ENCODE measurements at places on chromosomes 5 and 9. TPM values are rescaled to one million over a fixed set of nuclear protein-coding genes. Genes with fewer than 3 reads are reported as not detected.

GRCh38 chr5:77774981-77775789 lies 954 bp downstream of the TBCA start:
- peak; percentile 64 for DNase-seq

- DNase-seq, result no peak
These were observed 1.9 kb downstream of the SLC36A1 start for GRCh38 chr5:151449297-151449696.

DNA sequence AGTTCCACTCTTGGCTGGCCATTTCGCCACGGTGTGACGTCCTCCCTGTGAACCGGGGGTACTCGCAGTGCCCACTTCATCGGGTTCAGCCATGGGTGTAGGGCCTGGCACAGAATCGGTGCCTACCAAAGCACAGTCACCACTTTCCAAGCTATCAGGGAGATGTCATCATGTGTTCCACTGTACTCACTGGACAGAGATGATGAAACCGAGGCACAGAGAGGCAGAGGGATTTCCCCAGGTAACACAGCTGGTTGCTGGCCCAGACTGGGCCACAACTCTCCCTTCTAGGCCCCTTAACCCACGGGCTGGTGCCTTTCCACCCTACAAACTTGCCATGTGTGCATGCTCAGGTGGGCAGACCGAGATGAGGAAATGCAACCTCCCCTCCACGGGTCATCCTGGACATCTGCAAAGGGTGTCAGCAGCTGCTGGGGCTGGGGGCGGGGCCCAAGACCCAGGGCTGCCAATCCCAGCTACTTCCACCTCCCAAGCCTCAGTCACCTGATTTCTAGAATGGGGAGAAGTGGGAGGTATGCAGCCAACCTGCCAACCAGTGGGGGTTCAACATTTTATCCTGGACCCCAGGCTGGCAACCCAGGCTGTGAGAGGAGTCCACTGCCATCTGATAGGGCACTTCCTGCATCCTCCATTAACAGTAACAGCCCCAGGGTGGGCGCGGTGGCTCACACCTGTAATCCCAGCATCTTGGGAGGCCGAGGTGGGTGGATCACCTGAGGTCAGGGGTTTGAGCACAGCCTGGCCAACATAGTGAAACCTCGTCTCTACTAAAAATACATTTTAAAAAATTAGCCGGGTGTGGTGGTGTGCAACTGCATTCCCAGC lies 893 bp upstream of the SH2D3C start:
- DNase-seq, result peak; percentile 85

GRCh38 chr5:124650147-124650561 lies 96.3 kb downstream of the ZNF608 start:
- no peak for DNase-seq

GRCh38 chr9:128724744-128725211 lies 851 bp upstream of the ZDHHC12 start:
- DNase-seq, result peak; percentile 70

Gene INSL4
- total RNA-seq, result not detected

GRCh38 chr9:133938086-133938485 lies 54.0 kb downstream of the VAV2 start:
- no peak for DNase-seq

DNA sequence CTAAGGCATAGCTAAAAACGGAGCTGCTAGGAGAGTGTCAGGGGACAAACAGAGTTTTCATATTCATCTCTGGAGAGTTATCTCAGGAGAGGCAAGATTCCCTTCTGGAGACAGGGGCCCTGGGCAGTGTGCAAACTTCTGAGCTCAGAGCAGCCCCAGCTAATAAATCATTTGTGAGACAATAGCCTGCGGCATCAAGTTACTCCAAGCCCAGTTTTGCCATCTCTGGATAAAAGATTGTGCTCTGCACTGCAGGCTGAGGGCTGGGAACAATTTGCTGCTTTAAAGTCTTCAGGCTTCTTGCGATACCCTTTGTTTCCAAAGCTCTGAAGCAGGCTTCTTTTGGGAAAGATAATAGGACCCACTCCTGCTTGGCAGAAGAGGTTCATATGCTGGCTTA lies 164.3 kb upstream of the BRINP1 start:
- no peak for DNase-seq

Gene HRCT1
- total RNA-seq, result not detected

Gene NEUROG1
- total RNA-seq, result not detected

- DNase-seq, result no peak
These were observed 102.9 kb downstream of the ZFAND5 start for GRCh38 chr9:72262063-72262462.

Gene ZBED3
- total RNA-seq, result 2.9 TPM

DNA sequence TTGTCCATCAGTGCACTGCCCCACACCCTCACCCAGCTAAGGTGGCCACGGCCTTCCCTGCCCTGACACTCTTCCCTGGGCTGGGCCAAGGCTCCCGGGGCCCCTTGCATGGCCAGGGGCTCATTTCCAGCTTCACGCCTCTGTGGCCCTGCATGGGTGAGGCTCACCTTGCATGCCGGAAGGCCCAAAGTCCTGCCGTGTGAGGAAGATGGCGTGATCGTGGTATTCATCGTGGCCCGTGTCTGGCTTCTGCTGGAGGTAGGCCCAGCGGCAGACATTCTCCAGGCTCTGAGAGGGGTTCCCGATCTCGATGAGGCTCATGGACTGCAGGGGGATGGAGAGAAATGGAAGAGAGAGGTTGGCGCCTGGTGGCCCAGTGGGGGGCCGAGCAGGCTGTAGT lies 98.4 kb downstream of the ZNF354C start:
- DNase-seq, result no peak

- DNase-seq, result no peak
These were observed 52.9 kb downstream of the BARX1 start for GRCh38 chr9:93902051-93902779.

DNA sequence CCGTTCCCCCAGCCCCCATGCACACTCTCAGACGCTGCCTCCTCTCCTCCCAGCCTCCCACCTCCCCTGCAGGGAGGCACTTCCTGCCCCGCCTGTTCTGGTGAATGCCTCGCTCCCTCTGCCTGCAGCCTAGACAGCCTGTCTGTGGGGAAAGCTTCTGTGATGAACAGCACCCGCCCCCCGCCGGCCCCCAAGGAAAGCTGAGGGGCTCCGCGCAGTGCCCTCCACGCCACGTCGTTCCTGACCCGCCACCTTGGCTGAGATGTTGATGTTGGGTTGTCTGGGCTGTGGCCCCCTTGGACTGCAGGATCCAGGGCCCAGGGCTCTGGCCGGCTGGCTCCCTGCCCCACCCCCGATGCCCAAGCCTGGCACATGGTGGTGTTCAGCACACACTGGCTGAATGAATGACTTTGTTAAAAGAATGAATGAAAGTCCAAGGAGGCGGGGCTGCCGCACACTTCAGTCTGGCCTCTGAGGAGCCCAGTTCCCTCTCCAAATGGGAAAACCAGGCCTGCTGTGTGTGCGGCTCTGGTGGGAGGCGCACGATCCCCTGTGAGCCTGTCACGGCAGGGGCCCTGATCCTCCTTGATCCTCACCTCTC lies 2.1 kb upstream of the MYMK start:
- DNase-seq, result peak; percentile 24

GRCh38 chr9:16960084-16960483 lies 89.6 kb upstream of the BNC2 start:
- DNase-seq, result peak; percentile 5

DNA sequence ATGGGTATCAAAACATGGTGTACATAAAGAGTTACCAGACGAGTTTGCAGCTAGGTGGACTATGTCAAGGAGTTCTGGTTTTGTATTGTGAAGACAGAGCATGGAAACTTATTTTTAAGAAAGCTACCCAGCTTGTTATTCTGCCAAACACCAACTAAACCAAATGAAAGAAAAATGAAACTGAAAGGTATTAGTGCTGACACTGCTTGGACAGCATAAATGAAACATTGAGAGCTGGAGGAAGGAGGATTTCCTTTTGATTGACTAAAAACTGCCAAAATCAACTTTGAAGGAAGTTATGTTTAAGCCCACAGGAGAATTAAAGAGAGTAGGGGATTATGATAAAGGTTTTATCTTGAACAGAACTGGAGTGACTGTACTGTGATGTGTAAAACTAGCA lies 766.2 kb downstream of the PTPRD start:
- DNase-seq, result no peak

Gene FOXD4L6
- not detected for total RNA-seq

Gene PCDHB9
- not detected for total RNA-seq

Gene POLR1E
- total RNA-seq, result 69.2 TPM

- DNase-seq, result no peak
These were observed 48.2 kb downstream of the GABBR2 start for GRCh38 chr9:98660541-98660940.

DNA sequence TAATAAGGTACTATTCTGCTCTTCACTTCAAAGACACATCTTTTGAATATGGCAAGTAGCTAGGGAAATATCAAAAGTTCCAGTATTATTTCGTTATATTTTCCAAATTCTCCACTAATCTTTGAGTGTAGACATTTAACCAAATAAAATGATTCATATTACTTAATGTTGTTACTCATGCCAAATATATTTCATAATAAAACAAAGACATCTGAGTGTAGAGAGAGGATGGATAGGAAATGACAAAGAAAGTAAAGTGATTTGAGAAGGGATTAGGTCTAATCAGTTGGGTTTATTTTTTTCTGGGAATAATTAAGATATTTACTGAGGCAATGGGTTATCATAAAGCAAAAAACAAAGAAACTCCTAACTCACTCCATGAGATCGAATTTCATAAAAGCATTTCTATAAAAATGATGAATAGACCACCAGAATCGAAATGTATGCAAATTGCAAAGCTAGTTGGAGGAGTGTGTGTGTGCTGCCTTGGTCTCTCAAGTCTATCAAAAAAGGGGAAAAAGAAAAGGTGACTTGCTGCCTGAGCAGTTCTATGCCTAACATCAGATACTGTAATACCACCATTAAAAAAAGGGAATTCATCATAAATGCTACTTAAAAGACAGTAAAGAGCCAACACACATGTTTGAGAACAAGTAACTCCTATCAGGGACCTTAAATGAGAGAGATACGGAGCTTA lies 255.5 kb downstream of the PDE4D start:
- no peak for DNase-seq

DNA sequence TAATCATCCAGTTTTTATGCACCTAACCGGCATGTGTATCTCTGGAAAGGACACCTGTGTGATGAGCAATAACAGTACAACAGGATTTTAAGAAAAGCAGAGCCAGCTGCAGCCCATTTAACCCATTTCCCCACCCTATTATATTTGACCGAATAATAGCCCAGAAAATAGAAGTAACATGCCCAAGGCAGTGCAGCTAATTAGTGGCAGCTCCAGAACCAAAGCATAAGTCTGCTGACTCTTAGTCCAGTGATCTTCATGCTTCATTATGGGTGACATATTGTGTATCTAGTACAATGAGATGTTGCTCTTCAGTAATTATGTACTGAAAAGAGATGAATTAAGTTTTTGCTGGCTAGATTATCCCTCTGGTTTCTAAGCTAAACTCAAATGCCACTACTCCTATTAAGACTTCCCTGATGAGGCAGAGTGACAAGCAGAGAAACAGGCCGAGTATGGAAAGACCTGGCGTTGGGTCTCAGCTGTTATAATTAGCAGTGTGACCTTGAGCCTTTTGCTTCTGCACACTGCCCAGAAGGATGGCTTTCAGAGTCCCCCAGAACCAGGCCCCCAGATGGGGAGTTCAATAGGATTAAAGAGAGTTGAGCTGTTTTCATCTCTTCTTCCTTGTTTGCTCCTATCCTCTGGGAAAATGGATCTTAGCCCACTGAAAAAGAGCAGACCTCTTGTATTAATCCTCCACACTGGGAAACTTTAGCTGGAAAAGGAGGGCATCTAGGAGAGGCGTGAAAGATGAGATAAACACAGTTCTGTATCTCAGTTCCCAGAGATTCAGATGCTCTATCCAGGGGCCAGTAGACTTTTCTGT lies 10.8 kb upstream of the C1QTNF3 start:
- no peak for DNase-seq

DNA sequence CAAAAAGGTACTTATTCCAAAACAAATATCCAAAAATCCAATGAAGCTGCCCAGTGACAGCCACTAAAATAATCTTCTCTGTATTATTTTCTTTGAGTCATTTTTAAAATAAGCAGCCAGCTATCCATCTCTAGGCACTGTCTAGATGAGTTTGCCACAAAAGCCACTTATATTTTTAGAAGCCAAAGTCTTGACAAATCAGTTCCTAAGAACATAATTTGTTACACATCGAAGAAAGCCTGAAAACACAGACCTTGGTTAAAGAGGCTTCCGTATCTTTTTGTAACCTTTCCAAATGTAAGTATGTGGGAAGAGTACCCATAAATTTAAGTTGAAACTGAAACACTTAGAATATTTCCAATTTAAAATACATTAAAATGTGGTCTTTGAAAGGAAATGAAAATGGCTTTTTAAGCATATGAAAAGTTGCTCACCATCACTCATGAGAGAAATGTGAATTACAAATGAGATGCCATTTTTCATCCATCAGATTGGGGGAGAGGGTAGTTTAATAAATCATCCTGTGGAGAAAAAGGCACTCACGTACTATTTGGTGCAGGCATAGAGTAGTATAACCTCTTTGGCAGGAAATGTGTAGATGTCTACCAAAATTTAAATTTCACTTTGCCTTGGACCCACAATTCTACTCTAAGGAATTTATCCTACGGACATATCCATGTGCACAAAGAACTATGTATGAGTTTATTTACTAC lies 180.4 kb downstream of the MLLT3 start:
- no peak for DNase-seq

- DNase-seq, result peak; percentile 76
These were observed 868 bp downstream of the KDM4C start for GRCh38 chr9:6758498-6759184.

GRCh38 chr5:154937718-154938466 lies at the start of gene GEMIN5:
Gene GEMIN5 (minus strand): TSS chr5:154938211. CDS start chr5:154938133, 78 bp downstream.
- DNase-seq, result peak; percentile 92

DNA sequence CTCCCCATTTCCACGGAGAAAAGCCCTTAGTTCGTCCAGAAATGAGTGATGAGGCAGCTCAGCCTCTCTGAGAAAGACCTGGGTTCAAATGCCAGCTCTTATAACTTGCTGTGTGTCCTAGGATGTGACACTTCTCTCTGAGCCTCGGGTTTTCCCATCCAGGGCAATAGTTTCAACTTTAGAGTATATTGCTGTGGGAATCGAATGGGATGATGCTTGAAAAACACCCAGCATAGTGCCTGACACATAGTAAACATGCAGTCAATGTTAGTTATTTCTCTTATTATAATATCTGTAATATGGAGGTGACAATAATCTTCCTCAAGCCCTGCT lies 430 bp upstream of the MAPKAP1 start:
- DNase-seq, result no peak

GRCh38 chr5:148849461-148849860 lies 23.1 kb downstream of the ADRB2 start:
- DNase-seq, result no peak

Gene SLC6A18
- total RNA-seq, result not detected
